CD4-positive, alpha-beta T cell treated with Interleukin-10 for 1 hour (primary cell): ENCODE measurements at places on chromosomes 3 and 15.
A peak's percentile ranks its signal among the peaks of the same experiment; 100 is the strongest.

GRCh38 chr3:141021261-141021660 lies 29.9 kb upstream of the SPSB4 start:
- no peak for DNase-seq

GRCh38 chr3:95923496-95924210 lies 890.7 kb upstream of the EPHA6 start:
- no peak for DNase-seq

- no peak for DNase-seq
Observed at GRCh38 chr3:193680220-193680619, 87.2 kb downstream of the OPA1 start.

DNA sequence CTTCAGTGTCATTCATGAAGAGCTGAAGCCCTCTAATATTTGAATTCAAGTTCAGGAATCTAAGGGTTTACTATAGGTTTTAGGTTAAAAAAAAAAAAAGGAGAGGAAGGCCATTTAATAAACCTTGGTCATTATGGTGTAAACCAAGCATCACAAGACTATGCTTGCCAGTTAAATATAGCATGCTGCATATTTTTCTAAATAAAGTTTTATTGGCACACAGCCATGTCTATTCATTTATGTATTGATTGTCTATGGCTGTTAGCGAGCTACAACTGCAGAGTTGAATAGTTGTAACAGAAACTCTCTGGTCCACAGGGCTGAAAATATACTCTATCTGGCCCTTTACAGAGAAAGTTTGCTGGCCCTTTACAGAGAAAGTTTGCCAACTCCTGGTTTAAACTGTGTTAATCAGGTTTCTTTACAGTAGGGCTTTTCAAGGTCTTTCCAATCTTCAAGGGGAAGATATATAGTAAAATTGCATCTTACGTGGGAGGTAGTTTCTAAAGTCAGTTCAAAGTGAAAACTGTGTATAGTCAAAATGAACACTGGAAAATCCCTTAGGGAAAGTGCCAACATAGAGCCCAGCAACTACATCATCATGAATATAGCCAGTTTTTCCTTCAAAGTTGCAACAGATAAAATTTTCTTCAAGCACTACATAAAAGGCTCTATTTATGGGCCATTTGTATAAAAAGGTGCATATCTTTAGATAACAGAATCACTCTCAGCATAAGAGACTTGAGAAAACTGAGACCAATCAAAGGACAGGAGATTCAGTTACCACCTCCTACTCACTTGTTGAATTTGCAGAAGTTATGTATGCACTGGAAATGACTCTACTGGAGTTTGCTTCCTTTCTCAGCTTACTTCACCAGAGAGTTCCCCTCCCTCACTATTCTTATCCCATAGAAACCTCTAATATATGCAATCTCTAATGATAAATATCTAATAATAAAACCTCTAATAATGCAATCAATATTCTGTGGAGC lies 49.7 kb upstream of the FRMD4B start:
- DNase-seq, result no peak

GRCh38 chr3:169945313-169945712 lies 21.3 kb upstream of the SEC62 start:
- DNase-seq, result peak; percentile 7

DNA sequence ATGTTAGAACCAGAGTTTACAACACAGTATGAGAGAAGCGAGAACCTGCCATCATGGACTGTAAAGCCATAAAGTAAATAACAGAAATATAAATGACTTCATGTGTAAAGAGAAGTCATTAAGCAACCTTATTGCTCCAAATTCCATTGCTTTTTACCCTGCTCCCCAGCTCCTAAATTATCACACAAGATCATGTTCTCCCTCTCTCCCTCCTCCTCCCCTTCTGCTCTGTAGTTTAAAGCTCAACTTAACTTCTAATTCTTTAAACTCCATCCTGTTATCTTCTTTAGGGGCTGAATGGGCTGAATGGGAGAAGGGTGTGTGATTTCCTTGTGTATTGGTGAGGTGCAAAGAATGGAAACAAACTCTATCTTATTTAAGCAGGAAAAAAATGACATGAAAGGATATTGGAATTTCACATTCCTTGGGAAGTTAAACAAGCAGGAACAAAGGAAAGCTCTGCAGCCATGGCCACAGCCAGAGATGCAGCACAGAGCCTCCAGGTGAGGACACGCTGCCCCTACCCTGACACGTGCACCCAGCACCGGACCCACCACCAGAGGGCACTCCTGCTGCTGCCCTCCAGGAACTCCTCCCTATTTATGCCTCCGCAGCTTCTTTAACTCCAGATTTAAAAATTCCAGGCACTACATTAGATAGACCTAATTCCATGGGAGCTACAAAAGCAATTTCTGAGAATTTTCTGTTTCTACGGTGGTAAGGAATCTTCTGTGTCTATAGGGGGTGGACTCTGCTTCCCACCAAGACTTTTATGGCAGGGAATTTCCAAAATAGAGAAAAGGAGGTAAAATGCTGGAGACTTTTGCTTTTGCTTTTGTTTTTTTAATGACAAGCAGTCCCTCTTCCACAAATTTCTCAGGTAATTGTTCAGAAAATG lies 76.9 kb upstream of the ABI3BP start:
- DNase-seq, result peak; percentile 54

DNA sequence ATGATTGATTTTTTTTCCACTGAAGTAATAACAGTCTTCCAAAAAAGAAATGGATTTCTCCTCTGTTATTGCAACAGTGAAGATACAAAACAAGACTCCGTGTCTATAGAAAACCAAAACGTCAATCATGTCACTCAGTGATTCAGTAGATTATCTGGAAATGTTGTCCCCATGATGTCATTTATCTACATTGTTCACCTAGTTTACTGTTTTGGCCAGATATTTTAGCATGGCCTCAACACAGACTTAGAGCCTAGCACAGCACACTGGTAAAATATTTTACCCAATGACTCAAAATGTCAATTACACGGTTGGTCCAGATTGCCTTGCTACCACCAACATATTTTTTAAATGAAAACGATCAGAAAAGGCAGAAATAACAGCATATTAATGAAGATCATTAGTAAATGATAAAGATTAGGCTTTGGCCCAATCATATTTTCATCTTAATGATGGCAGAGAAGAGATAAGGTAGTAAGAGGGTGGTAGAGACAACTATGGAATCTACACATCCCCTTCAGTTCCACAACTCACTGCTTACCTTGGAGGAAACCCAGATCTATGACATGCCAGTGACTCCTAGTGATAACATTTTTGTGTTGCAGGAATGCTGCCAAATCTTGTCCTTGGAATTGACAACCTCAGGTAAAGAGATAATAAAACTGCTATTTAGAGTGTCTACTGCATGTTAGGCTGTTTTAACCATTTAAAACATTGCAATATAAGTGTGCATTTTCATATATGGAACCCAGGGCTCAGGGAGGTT lies 347.7 kb upstream of the ARPP21 start:
- no peak for DNase-seq

DNA sequence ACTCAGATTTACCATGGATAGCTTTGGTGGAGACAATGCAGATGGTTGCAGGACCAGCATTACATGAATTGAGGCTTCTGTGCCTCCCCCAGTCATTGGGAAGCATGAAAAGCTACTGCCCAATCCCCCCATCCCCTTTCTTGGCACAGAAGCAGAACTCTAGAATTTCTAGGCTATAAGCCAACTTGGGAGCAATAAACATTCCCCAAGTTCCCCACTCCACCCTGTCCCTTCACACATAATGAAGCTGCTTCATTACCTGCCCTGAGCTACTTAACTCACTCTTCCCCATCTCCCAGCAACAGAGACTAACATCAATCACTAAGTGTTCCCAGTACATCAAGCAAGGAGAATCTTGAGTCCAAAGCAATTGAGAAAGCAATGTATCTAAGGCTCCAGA lies 164.5 kb downstream of the RORA start:
- DNase-seq, result no peak

DNA sequence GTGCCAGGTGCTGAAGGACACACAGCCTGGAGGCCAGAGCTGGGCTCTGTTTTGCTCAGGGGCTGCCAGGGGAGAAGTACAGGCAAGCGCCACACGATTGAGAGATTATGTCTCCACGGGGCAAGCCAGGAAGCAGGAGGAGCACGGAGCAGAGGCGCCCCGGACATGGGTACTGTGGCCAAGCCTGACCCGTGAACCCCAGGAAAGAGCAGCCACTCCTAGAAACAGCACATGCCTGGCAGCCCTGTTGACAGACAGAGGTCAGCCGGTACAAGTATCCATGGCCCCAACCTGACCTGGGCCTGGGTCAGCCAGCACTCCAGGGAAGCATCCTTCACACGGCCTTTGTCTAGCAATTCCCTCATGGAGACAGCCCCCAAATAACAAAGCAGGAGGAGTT lies 89.4 kb downstream of the ADAMTS17 start:
- no peak for DNase-seq

GRCh38 chr3:152672320-152672649 lies 162.6 kb upstream of the P2RY1 start:
- no peak for DNase-seq

DNA sequence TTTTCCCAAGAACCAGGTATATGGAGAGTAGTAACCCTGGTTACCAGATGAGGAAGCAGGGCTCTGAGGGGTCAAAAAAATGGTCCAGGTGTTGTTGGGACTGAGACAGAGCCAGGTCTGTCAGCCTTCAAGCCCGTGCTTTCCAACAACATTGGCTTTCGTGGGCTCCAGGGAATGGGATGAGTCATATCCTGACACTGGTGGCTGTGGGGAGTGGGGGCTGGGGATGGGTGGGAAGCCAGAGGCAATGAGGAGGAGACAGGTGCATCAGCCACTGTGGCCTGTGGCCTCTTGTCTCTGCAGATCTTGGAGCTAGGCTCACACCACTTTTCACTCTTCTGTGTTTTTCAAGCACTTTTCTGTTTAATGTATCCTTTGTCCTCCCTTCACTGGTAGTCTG lies 38.2 kb downstream of the CORO2B start:
- DNase-seq, result no peak

- DNase-seq, result no peak
Observed at GRCh38 chr15:41955807-41956525, 16.4 kb downstream of the EHD4 start.

DNA sequence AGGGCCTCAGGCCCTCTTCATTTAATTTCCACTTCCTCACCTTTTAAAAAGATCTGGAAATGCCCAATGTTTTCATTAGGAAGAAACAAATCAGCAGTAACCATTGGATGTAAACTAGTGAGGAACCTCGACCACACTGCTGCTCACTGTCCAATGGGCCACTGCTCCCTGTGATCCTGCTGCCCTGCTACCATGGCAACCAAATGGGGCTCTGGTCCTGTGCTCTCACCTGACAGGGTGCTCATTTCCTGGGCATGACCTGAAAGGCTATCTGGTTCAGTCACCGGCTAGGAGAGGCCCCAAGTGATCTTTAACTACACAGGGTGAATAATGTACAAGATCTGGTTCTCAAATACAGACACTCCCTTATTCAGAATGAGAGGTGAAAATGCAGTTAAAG lies 54.6 kb downstream of the ARHGEF3 start:
- no peak for DNase-seq

DNA sequence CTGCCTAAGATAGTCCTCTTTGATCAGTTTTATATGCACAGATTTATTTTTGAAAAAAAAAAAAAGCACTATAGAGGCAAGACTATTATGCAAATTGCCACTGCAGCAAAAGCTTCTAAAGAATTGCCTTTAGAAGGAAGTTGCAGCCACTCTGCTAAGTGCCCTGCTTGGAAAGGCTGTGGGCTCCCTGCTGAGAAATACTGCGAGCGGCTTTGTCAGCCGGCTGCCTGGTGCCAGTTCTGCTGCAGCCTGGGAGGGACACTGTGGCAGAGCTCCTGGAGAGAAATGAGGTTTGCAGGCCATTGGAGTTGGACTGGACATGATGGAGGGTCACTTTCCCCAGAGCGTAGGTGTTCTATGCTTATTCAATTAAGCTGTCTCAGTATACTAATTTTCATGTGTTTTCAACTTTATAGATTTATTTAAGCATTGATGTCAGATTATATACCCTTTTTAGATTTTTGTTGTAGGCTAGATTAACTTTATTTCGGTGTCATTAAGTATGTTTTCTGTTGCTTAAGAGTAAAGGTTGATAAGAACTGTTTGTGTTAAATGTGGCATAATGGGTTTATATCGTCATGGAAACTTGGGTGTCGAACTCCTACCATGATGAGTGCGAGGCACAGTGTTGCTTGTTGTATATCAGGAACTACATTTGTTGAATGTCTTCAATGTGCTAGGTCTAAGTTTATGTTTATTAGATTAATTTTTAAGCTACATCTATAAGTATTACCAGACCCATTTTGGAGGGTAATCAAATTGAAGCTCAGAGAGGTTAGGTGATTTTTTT lies 6.6 kb downstream of the MAP2K5 start:
- DNase-seq, result no peak

DNA sequence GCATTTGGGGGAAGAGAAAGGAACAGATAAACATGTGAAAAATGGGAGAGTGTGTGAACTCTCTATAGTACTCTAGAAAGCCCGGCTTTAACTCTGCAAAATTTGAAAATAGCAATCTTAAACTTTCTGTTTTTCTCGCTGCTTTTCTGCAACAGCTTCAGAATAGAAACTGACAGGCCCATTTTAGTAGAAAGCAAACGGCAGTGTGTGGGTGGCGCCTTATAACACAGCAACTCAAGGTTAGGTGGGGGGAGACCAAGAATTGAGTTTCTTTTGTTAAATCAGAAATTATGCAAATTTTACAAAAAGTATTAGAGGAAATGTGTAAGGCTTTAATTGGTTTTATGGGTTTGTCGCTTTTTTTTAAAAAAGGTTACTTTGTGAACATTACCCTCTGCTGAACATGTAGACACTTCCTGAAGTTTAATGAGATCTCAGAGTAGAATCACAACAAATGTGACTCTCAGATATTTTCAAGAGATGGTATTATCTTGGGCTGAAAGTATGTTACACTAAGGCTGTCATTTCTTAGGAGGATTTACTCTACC lies 107.0 kb downstream of the PTPRG start:
- no peak for DNase-seq

GRCh38 chr3:133573629-133574194 lies at the start of gene CDV3:
CDV3 (plus strand) TSS chr3:133573686; CDS start chr3:133574045, 359 bp downstream.
- DNase-seq, result no peak

DNA sequence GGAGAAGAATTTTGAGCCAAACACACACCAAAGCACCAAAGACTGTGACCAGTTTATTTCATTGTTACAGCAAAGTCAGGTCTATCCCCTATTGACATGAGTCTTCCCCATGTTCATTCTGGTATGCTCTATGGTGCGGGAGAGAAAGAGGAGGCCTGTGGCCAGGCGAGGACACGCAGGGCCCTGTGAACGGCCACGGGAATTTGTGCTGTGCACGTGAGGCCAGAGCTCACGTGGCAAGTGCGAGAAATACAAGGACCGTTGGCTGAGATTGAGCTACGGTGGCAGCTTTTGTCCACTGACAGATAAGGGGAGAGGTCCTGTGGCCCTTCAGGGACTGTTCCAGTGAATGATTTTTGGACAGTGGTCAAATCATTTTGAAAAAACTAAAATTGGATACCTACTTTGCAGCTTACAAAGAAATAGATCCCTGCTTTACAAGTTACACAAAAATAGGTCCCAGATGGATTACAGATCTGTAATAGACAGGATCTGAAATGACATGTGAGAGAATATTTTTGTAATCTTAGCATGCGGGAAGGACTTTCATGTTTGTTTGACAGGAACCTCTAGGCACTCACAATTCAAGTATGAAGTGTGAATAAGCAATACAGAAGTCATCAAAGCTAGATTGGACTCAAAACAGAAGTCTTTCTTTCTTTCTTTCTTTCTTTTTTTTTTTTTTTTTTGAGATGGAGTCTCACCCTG lies 9.2 kb downstream of the ZSCAN2 start:
- no peak for DNase-seq

- DNase-seq, result no peak
Observed at GRCh38 chr3:99355465-99355864, 282.9 kb upstream of the COL8A1 start.
